ENCODE measurements at places on chromosomes 16 and 17. TPM values are rescaled to one million over a fixed set of nuclear protein-coding genes. Genes with fewer than 3 reads are reported as not detected.

DNA sequence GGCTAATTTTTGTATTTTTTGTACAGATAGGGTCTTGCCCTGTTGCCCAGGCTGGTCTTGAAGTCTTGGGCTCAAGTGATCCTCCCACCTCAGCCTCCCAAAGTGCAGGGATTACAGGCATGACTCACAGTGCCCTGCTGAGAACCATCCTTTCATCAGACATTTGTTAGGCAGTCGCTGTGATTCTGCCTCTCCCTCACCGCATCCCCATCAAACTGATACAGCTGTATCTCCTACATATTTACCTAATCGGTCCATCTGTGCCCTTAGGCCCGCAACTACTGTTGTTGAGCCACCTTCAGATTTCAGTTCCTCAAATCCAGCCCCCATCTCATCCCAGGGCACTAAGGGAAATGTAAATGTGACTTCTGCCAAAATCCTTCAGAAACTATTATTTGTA, 2.0 kb upstream of the SLC43A2 start:
- DNase-seq, result no peak

- DNase-seq, result no peak
These were observed 216.1 kb upstream of the PMFBP1 start for GRCh38 chr16:72388007-72388406.

DNA sequence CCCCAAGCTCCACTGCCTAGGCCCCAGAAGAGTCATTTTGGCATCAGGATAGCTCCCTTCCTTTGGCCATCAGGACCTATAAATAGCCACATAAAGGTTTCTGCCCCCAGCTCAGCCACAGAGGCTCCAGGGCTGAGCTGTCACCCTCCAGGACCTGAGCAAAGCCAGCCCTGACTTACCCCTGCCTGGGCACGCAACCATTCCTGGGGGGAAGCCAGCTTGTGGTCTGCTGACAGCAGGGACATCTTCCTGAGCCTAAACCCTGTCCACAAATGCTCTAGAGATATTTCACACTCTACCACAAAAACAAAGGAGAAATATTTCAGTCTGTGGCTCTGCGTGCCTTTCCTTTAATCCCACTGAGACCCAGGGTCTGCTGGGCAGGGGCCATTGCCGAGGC, 123.7 kb upstream of the CCL2 start:
- DNase-seq, result no peak

GRCh38 chr17:57352665-57353175, 96.4 kb downstream of the MSI2 start:
- no peak for DNase-seq

GRCh38 chr16:71904239-71904638, 8.9 kb downstream of the IST1 start:
- DNase-seq, result no peak

DNA sequence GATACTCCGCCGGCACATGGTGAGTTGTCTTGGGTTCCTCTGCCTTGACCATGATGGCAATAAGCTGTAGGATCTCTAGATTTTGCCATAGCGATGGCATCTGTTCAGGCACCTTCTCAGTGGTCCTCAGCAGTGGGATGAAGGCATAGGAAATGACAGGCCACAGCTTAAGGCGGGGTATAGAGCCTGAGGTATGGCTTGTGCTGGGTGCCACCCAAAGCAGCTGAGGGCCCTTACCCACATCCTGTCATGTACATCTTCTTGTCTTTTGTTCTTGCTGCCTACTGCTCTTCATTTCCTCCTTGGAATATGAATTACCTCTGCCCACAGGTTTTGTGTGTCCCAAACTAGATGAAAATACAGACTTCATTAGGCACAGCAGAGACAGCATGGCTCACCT, 29.5 kb downstream of the KAT7 start:
- DNase-seq, result peak; percentile 69

DNA sequence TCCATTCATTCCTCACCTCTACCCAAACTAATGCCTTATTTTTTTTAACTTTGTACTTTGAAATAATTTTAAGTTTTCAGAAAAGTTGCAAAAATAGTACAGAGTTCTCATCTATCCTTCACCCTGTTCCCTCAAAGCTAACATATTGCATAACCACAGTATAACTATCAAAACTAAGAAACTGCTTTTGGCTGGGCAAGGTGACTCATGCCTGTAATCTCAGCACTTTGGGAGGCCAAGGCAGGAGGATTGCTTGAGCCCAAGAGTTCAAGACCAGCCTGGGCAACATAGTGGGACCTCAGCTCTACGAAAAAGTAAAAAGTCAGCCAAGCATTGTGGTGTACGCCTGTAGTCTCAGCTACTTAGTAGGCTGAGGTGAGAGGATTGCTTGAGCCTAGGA, 147.7 kb downstream of the SKAP1 start:
- DNase-seq, result no peak

- DNase-seq, result no peak
These were observed 16.6 kb downstream of the TMEM204 start for GRCh38 chr16:1550069-1550468.

GRCh38 chr17:78842881-78843565, 2.4 kb upstream of the USP36 start:
- DNase-seq, result peak; percentile 52

DNA sequence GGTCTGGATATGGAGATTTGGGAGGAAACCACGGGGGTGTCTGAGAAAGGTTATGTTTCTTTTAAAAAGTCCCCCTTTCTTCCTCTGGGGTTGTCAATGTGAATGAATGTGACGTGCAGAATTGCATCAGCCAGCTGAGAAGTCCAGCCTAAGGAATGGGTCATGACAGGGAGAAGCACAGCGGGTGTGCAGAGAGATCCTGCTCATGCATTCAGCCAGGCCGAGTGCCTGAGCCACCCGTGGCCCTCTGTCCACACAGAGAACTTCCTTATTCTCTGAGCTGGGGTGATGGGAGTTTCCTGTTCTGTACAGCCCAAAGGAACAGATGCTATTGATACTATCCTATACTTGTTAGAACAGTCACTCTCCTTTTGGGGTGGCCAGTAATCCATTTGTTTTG, 117.9 kb downstream of the CPPED1 start:
- DNase-seq, result no peak

Gene SPATA32
- total RNA-seq, result 0.47 TPM

Gene PRKCA
- total RNA-seq, result 97.3 TPM

Gene PRSS21
- total RNA-seq, result 2.0 TPM

Gene CTRB2
- total RNA-seq, result not detected

Gene ATP1B2
- total RNA-seq, result 0.96 TPM

Gene LPCAT2
- 0.70 TPM for total RNA-seq

Gene AOC3
- 1.6 TPM for total RNA-seq

Gene FMNL1
- total RNA-seq, result 383 TPM

Gene ABCA8
- total RNA-seq, result not detected

Gene PRCD
- 5.3 TPM for total RNA-seq

Gene C1QTNF8
- not detected for total RNA-seq

Gene NAA60
- 68.5 TPM for total RNA-seq

Gene ACSM5
- total RNA-seq, result not detected

Data from naive thymus-derived CD8-positive, alpha-beta T cell (primary cell).